ENCODE measurements at places on chromosomes 5 and 9.

DNA sequence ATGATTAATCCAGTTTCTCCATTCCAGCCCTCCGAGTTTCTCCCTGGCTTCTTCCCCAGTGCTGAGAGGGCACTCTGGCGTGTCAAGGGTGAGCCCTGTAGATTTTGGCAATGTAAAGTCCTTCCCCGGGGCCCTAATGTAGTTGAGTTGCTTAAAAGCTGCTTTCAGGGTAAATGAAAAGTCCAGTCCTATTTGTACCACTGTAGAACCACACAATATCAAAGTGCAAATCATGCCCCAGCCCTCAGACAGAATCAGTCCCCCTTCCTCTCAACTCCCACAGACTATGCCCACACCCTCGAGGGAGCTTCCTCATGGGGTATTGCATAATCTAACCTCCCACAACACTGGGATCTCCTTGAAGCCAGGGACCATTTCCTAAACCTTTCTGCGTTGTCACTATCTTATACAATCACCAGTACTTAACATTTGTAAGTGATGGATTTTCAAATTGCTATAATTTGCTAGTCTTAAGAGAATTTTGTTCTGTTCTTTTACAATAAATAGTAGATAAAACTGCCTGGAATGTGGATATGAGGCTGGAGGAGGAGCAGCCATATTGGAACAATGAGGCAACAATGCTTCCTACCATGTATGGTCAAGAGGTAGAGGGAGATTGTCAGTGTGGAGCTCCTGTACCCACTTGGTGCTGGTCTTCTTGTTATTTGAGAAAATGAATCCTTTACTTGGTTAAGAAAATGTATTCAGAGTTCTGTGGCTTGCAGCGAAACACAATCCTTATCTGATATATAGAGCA, 34.4 kb downstream of the ZNF366 start:
- no peak for DNase-seq

DNA sequence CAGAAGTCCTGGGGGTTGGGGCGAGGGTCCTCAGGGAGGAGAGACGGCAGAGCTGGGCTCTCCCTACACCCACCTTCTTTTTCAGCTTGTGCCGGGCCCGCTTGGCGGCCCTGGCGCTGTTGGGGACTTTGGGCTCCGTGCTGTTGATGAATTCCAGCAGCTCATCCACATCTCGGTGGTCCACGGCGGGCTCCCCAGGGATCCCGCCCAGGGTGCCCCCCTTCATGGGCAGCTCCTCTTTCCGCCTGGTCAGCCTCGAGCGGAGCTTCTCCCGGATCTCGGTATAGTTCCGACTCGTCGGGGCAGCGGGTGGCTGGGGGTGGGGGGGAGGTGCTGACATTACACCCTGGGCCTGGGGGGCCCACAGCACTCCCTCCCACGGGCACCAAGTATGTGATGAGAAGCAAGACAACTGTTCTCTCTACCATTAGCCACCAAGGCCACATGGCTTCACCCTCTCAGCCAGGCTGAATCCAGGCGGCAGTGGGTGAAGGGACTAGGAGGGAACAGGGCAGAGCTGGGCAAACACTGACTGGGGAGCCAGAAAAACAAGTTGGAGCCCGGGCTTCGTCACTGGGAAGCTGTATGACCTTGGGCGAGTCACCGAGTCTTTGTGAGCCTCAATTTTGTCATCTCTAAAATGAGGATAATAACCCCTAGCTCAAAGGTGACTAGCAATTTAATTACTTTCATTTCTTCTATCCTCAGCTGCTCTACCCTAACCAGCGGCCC, 14.6 kb upstream of the DDX41 start:
- no peak for DNase-seq

DNA sequence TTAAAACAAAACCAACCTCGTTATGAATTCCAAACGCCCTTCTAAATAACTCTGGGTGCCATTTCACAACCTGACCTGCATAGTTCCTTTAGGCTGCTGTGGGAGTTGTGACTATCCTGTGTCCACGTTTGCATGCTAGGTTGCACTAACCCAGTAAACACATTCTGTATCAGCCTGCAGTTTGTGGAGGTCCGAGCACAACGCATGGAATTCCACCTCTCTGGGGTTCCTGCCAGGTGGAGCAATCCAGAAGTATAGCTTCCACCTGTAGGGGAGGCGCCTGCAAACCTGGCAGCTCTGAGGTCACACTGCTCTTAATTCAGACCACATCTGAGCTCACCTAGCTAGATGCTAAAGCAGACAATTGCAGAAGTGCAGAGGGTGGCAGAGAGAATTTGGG, 57.2 kb downstream of the MARCHF3 start:
- peak; percentile 30 for DNase-seq

DNA sequence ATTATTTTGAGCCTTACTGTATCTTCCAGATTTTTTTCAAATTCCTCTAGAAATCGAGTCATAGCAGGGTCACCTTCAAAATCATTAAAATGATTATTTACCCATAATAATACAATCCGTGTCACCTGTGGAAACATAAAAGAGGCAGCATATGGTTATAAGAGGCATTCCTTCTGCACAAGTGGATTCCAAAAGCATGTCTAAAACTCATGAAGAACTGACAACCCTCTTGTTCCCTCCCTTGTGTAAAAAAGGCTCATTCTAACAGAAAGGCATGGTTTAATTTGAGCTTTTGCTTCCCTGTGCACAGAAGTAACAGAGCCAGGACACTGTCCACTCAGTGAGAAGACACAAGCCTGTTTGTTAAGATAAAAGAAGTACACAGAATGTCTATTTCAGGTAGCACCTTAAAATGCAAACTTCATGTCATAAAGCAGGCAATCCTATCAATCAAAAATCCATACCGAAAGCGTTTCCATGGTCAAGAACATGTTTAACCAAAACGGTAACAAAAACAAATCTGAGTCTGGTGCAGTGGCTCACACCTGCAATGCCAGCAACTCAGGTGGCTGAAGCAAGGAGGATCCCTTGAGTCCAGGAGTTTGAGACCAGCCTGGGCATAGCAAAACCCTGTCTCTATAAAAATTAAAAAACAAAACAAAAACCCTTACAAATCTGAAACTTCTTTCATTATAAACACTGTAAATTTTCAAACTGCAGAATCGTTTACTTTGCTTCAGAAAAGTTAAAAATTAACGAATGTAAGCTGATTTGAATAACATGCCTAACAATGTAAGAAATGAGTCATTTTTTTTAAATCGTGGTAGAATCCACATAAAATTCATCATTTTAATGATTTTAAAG, 139.3 kb downstream of the RAPGEF6 start:
- no peak for DNase-seq

GRCh38 chr5:56160723-56161438, 72.2 kb downstream of the ANKRD55 start:
- DNase-seq: no peak

DNA sequence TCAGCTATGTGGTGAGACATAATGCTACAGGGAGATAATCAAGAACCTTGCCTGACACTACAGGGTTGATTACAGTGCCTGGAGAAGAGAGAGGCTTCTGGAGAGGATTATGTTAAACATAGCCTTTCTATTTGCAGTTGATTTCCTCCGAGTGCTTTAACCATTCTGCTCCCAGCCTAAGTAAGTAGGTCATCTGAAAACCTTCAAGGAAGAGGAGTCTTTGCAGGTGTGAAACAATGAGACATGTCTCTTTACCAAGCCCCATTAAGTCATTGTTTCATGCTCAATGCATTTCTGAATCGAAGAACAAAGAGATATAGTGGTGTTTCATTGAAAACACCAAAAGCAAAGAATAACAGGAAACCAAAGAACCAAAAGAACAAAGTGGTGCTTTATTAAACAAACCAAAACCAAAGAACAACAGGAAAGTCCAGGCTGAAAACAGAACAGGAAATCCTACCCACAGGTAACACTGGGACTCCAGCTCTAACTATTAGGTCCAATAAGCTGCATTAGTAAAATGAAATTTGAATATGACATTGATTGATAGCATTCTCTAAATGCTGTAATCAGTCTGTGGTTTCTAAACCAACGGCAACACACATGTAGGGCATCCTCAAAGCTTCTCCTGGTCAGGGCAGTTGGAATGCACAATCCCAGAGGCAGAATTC, 113.3 kb upstream of the SPATA31D4 start:
- no peak for DNase-seq

GRCh38 chr5:125408448-125409233, 662.2 kb upstream of the ZNF608 start:
- DNase-seq: no peak

DNA sequence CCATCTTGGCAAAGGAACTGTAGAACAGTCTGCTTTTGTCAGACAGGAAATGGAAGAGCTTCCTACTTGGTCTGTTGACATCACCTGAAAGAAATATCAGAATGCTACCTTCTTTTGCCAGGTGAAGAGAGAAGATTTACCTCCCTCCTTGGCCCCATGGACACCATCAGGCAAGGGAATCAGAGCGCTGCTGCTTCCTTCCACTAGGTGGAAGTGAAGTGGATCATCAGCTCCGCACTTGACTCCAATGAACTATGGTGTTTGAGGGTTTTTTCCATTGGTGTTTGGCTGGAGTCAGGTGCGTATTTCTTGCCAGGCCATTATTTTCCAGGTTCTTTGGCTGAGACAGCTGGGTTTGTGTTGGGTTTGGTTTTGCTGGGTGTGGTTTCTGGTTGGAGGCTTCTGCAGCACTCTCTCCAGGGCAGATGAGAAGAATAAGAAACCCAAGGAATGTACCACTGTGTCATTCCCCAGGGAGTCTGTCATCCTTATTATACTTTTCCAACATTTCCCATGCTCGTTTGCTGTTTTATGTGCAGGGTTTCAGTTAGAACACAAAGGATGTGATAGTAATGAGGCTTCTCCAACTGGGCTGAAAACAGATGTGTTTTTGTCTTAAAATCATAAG, 12.4 kb downstream of the SPATA31E1 start:
- DNase-seq: no peak

DNA sequence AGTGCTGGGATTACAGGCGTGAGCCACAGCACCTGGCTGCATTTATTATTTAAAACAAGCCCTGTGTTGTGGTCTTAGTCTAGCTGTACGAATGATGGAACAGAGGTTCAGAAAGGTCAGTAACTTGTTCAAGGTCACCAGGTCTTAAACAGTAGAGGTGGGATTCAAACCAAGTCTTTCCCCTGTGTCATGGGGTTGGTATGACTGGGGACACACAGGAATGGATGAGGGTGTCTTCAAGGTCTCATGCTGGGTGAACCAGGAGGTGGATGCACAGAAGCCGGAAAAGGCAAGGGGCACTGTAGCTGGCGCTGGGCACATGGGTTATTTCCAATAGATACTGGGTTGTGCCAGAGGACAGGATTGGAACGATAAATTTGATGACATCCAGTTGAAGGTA, 32.2 kb upstream of the TJP2 start:
- DNase-seq: no peak

DNA sequence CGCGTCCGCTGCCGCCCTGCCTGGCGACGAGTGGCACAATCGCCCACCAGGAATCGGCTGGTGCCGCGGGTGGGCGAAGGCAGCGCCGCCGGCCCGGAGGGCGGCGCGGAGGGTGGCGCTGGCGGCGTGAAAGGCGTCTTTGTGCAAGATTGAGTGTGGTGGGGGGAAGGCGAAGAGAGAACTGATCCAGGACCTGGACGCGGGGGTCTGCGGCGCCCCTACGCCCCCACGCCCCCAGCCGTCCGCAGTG, 4.6 kb upstream of the RGMB start:
- no peak for DNase-seq

GRCh38 chr9:7536310-7536939, 263.2 kb downstream of the DMAC1 start:
- peak; percentile 16 for DNase-seq

- DNase-seq: peak; percentile 17
Measured at GRCh38 chr5:78573318-78573717, 75.3 kb downstream of the LHFPL2 start.

DNA sequence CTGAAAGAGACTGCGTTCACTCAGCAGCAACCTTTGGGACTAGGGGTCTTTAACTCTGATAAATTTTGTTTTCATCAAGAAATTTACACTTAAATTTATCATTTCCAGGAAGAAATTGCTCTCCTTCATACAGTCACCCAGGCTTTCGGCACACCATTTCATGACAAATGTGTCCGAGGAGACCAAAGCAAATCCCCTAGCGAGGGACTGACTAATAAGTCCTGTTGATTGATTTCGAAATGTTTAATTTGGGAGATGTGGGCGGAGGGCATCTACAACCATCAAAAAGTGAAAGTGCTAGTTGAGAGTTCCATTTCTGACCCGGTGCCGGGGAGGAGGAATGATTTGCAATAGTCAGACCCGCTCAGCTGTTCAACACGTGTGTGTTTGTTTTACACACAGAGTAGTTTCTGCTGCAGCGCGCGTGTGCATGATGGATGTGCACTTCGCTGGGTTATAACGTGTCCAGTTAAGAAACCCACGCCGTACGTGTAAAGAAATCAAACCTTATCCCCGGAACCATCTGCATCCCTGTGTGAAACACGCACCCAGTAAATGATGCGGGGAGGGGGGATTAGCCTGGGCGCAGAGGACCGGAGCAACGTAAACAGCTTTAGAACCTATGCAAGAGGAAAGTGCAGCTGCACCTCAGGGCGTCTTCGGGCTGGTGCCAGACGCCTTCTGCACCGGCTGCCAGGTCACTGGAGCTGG, 845 bp upstream of the NR4A3 start:
- peak; percentile 87 for DNase-seq

DNA sequence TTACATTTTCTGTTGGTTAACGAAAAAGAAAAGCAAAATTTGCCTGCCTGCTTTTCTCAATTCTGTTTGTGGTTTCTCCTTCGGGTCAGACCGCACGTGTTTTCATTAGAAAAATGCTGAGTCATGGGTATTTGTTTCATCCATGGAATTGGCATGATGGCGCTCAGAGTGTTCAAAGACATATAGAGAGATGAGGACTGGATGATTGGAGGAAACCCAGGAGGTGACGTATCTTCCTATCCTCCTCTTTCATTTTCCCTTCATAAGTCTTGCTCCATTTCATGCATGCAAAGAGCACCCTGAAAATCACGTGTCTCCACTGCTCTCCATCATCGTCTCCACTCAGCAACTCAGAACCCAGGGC, 353.8 kb upstream of the WWC1 start:
- DNase-seq: no peak

- no peak for DNase-seq
Measured at GRCh38 chr9:37919246-37919955, 15.5 kb upstream of the SLC25A51 start.

DNA sequence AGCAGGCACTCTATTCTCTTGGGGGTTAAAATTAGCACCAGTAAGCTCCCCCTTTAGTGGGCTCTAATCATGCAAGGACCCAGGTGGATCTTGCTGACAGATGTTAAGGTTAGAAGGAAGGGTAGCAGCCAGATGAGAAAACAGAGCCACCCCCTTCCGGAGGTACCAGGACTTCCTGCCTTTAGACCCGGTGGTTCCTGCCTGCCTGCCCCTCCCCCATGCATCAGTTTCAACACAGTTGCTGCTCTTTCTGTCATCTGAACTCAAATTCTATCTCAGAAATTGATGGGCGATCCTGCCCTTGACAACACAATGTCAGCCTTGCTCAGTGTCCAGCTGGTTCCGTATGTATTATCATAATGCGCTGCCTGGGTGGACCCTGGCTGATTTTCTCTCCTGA, 287.3 kb downstream of the EBF1 start:
- peak; percentile 89 for DNase-seq

GRCh38 chr5:5297432-5298067, 124.9 kb upstream of the ICE1 start:
- DNase-seq: no peak

GRCh38 chr9:129109537-129109903, 1.1 kb downstream of the CRAT start:
- peak; percentile 39 for DNase-seq

Data from B cell (primary cell).